ENCODE measurements at places on chromosomes 5 and 9.

- DNase-seq, result no peak
These were observed 361.3 kb downstream of the NR2F1-AS1 start for GRCh38 chr5:93219641-93220145.

- DNase-seq, result no peak
These were observed 88.6 kb downstream of the SMIM23 start for GRCh38 chr5:171874234-171874633.

DNA sequence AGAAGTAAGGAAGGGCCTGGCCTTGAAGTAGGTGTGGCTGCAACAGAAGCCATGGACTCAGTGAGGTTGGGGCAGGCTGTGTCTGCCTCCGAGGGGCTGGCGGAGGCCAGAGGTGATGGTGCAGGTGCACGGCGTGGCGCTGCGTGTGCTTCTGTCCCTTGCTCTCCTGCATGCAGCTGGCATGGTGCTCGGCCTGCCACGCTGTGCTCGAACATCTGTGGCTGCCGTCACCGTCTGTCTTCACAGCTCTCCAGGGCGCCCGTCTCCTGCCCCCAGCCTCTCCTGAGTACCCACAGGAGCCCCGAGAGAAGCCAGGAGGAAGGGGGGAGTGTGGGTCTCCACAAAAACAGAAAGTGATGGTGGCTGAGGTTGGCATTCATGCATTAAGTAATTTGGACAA lies 193.7 kb downstream of the CACNA1B start:
- DNase-seq, result no peak

GRCh38 chr5:173718469-173718868 lies 102.0 kb upstream of the BOD1 start:
- DNase-seq, result no peak
